ENCODE measurements at places on chromosomes 7 and 10. TPM values are rescaled to one million over a fixed set of nuclear protein-coding genes. Genes with fewer than 3 reads are reported as not detected.

Gene TUBB8
- not detected for total RNA-seq

Gene PKD2L1
- not detected for total RNA-seq

Gene SPDYE2
- total RNA-seq = not detected

Gene TRIM50
- not detected for total RNA-seq

Gene NXPH1
- not detected for total RNA-seq

Gene ARHGEF35
- 0.88 TPM for total RNA-seq

Gene RELN
- total RNA-seq = 7.9 TPM

Gene TMEM270
- not detected for total RNA-seq

Gene FAM204A
- total RNA-seq = 77.0 TPM

Gene ZNF862
- 7.1 TPM for total RNA-seq

Gene PNLIPRP1
- not detected for total RNA-seq

Gene SKIDA1
- total RNA-seq = 0.46 TPM

Gene GPR15LG
- not detected for total RNA-seq

Gene SLC26A5
- total RNA-seq = not detected

Gene EBLN1
- not detected for total RNA-seq

Gene CASTOR2
- total RNA-seq = 15.6 TPM

Gene RAB19
- total RNA-seq = 0.33 TPM

Gene CNTNAP2
- total RNA-seq = not detected

Gene GPR37
- total RNA-seq = 8.1 TPM

Gene DTX2
- total RNA-seq = 5.1 TPM

Gene WDR86
- total RNA-seq = not detected
